NCI-H187 treated with DMSO at 0.1 percent for 48 hours (cell line): ENCODE measurements at places on chromosomes 7 and 10.

DNA sequence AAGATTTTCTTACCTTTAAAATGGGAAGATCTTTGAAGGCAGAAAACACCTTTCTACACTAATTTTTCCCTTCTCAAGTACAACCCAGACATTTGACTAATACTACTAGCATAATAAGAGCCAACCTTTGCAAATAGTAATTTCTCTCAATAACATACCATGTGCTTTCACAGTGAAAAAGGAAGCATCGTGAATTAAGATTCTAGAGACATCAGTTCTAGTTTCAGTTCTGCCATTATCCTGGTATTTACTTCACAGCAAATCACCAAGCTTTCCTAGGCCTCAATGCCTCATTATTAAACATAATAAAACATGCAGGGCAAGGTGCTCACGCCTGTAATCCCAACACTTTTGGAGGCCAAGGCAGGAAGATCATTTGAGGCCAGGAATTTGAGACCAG, 24.9 kb downstream of the GSAP start:
- no peak for DNase-seq

DNA sequence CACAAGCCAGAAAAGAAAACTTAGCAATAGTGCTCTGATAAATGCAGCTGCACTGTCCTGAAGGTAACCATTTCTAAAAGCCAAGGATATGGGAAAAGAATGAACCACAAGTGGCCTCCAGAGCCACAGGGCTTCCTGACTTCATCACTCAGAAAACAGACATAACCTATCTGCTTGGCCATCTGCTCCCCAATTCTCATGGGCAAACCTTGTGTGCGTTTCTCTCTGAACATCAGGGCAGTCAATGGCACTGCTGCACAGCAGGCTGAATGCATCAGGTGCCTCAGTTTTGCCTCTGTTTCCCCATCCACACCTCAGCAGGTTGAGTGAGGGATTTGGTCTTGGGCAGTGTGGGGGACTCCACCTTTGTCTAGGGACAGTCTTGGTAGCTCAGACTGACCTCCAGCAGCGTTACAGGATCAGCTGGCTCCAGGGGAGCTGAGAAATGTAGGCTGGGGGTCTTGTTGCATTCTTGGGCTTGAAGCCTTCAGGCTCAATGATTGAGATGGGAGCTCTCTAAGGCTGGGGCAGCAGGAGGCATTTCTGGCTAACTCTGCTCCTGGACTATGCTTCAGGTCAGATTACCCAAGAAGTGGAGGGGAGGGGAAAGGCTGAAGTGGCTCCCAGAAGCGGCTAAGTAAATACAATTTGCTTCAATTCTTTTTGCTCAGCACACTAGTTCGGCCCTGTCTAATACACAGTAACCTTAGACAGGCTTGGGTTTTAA, 23.6 kb upstream of the PDLIM1 start:
- DNase-seq = peak; percentile 26

DNA sequence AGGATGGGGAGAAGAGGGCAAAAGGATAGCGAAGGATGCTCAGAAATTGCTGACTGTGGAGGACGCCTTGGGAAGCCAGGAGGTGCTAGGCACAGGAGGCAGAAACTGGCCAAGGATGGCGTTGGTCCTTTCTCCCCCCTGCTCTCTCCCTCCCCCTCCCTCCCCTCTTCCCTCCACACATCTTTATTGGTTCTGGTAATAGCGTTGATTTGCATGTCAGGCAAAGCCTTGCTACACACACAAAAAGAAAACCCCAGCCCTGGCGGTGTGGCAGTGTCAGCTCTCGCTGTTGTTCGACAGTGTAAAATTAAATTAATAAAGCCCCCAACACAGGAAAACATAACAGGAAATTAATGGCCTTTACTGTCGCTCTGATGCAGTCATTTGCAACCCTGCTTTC, 47.2 kb downstream of the PAX2 start:
- DNase-seq = no peak

GRCh38 chr10:104274762-104275721, 6.1 kb downstream of the GSTO2 start:
- no peak for DNase-seq

- no peak for DNase-seq
These were observed 287.9 kb upstream of the NEBL start for GRCh38 chr10:21184984-21185383.

DNA sequence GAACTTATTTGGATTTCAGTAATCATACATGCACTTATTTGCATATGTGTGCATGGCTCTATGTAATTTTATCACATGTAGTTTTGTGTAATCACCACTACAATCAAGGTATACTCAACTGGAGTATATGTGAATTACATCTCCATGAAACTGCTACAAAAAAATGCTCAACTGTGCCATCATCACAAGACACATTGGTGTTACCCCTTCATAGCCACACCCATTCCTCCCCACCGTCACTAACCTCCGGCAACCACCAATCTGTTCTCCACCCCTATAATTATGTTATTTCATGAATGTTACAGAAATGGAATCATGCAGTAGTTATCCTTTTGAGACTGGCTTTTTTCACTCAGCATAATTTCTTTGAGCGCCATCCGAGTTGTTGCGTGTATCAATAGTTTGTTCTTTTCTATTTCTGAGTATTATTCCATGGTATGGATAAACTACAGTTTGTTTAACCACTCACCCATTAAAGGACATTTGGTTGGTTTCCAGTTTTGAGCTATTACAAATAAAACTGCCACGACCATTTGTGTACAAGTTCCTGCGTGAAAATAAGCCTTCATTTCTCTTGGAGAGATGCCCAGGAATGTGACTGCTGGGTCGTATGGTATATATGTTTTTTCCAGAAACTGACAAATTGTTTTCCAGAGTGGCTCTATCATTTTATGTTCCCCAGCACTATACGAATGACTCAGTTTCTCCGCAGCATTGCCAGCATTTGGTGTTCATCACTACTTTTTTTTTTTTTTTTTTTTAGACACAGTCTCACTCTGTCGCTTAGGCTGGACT, 11.3 kb upstream of the SMO start:
- no peak for DNase-seq

DNA sequence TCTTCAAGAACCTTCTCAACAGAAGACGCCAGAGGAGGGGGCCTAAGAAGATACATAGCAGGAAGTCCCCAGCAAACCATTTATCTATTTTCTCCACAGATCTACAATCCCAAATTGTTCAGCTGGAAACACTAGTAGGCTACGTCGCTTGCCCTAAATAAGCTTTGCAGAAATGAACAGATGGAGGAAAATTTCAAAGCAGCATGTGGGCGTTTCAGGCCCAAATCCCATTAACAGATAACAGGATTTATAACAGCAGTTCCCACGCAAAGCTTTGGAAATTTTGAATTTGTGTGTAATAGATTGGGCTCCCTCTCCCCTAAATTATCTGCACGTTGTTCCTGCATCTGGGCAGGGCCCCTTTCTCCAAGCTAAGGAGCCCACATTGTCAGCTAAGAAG, 60.6 kb upstream of the FRMD4A start:
- DNase-seq = no peak

DNA sequence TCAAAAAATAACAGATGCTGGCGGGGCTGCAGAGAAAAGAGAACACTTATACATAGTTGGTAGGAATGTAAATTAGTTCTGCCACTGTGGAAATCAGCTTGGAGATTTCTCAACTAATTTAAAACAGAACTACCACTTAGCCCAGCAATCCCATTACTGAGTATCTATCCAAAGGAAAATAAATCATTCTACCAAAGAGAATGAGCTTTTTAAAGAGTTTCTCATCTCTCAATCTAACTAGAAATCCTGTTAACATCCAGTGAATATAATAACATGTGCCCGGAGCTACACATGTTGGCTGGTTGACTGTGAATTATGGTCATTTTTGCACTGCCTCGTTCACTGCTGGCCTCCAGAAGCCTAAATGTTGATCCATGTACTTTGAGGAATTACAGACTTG, 39.3 kb downstream of the BET1 start:
- DNase-seq = no peak
